Naive thymus-derived CD4-positive, alpha-beta T cell (primary cell): ENCODE measurements at places on chromosomes 12 and 14. TPM values are rescaled to one million over a fixed set of nuclear protein-coding genes. Genes with fewer than 3 reads are reported as not detected.
A peak's percentile ranks its signal among the peaks of the same experiment; 100 is the strongest.

The SPIC gene
- total RNA-seq = not detected

DNA sequence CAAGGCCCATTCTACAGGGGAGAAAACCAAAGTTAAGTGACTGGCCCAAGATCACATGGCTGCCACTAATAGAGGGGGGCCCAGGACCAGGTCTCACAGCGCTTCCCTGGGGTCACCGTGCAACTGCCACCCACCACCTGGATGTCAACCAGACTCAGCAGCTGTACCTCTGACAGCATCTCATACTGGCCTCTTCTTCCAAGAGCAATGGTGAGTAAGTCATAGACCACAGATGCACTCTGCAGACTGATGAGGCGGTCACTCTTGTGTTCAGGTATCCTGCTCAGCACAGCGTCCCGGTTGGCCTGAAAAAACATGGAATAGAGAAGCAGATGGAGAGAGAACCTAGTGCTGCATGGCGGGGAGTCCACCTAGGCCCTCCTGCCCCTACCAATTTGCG lies 139.9 kb downstream of the TTC7B start:
- DNase-seq = no peak

The PDZRN4 gene
- not detected for total RNA-seq

GRCh38 chr12:101001669-101002068 lies 207.1 kb downstream of the ANO4 start:
- no peak for DNase-seq

DNA sequence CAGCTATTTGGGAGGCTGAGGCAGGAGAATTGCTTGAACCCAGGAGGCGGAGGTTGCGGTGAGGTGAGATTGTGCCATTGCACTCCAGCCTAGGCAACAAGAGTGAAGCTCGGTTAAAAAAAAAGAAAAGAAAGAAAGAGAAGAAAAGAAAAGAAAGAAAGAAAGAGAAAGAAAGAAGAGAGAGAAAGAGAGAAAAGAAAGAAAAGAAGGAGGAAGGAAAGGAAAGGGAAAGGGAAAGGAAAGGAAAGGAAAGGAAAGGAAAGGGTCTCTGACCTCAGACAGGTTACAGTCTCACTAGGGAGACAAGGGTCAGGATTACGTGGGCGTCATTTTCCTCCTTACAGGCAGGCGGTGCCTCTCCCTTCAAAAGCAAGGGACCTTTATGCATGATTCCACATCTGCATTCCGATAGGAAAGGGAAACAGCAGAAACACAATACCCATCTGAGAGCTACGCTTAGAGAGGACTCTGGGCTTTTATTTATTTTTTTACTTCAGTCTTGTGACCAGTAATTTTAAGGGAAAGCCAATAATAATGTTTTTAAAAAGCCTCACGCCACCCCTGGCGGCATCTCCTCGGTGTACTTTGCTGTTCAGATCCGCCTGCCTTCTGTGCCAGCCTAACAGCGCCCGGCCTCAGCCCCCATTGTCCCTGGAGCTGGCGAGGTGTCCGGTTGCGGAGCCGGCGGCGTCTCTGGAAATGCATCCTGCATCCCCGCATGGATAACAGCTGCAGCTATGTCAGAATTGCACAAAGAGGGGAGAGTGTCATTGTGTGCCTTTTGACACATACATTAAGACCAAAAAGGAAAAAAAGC lies 945 bp upstream of the HIP1R start:
- DNase-seq = peak; percentile 33

- no peak for DNase-seq
Measured at GRCh38 chr14:69657950-69658355, 46.6 kb downstream of the SUSD6 start.

The EGLN3 gene
- total RNA-seq = 1.1 TPM

- DNase-seq = no peak
Measured at GRCh38 chr12:58067610-58068387, 126.4 kb downstream of the ATP23 start.

- no peak for DNase-seq
Measured at GRCh38 chr14:23444314-23444713, 8.9 kb upstream of the MYH7 start.

DNA sequence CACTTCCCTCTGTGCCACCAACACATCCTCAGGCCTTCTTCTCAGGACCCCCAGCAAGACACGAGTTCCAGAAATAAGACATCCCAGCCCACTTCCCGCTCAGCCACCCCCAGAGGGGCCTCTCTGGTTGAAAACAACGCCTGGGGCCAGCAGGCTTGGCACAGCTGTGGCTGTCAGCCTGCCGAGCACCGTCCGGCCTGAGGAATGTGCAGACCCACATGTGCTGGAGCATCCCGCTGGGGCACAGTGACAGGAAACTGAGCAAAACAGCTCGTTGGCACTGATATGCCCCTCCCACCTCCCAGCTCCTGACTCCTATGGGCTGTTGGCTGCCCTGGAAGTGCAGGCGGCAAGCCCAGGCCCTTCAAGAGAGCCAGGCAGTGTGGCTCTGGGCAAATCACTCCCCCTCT lies 1.4 kb downstream of the SYNE3 start:
- no peak for DNase-seq

The SSTR1 gene
- not detected in 2 replicates for total RNA-seq

- DNase-seq = no peak
Measured at GRCh38 chr14:103740991-103741689, 25.5 kb downstream of the ZFYVE21 start.

DNA sequence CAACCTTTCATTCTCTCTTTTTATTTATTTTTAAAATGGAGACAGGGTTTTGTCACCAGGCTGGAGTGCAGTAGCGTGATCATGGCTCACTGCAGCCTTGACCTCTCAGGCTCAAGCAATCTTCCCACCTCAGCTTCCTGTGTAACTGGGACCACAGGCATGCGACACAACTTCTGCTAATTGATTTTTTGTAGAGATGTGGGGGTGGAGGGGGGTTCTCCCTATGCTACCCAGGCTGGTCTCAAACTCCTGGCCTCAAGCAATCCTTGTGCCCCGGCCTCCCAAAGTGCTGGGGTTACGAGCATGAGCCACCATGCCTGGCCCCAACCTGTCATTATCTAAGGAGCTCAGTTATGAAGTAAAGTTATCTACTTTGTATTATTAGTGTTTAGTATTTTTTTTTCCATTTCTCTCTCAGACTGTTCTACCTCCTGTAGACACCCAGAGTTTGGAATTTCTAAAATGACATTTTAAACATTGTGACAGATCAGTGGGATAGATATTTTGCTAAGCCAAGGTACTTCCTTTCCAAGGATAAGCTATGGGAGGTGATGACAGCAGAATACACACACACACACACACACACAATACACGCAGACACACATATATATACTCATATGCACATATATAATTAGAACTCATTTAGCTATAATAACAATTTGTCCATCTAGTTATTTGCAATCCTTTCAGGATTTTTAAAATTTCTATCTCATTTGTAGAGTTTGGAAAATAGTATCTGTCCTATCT lies 2.1 kb upstream of the USP44 start:
- no peak for DNase-seq
